ENCODE measurements at places on chromosomes 2 and 18.
A peak's percentile ranks its signal among the peaks of the same experiment; 100 is the strongest.

- DNase-seq = no peak
Measured at GRCh38 chr18:56245866-56246580, 392.4 kb downstream of the TXNL1 start.

DNA sequence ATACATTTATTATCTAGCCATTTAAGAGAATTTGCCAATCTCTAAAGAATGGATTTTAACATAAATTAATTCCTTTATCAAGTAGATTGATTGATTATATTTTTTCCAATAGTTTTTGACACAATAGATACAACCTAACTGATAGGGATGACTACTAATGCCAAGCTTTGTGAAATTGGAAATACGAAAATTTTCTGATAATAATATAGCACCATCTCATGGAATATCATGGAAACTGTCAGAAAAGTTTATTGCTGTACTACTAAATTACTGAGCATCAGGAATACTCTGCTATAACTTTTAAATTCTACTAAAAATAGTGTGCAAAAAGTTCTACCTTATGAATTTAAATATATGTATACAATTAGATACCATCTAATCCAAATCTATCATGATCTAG lies 101.8 kb upstream of the MAP2 start:
- no peak for DNase-seq

GRCh38 chr18:23941791-23942190 lies 72.8 kb upstream of the TTC39C start:
- DNase-seq = no peak

GRCh38 chr2:233174137-233174536 lies 77.3 kb upstream of the ATG16L1 start:
- DNase-seq = no peak

- peak; percentile 7 for DNase-seq
Measured at GRCh38 chr2:10659898-10660568, 29.7 kb downstream of the NOL10 start.

GRCh38 chr2:202149155-202149762 lies 76.2 kb downstream of the KIAA2012 start:
- DNase-seq = no peak

GRCh38 chr18:39772155-39772919 lies 2182.7 kb upstream of the PIK3C3 start:
- DNase-seq = no peak

GRCh38 chr2:61582165-61582564 lies 44.0 kb upstream of the XPO1 start:
- no peak for DNase-seq

- no peak for DNase-seq
Measured at GRCh38 chr2:232728785-232729184, 31.7 kb downstream of the GIGYF2 start.

- no peak for DNase-seq
Measured at GRCh38 chr2:66109419-66109818, 325.5 kb upstream of the MEIS1 start.

GRCh38 chr2:8612734-8613179 lies 69.1 kb upstream of the ID2 start:
- DNase-seq = no peak

DNA sequence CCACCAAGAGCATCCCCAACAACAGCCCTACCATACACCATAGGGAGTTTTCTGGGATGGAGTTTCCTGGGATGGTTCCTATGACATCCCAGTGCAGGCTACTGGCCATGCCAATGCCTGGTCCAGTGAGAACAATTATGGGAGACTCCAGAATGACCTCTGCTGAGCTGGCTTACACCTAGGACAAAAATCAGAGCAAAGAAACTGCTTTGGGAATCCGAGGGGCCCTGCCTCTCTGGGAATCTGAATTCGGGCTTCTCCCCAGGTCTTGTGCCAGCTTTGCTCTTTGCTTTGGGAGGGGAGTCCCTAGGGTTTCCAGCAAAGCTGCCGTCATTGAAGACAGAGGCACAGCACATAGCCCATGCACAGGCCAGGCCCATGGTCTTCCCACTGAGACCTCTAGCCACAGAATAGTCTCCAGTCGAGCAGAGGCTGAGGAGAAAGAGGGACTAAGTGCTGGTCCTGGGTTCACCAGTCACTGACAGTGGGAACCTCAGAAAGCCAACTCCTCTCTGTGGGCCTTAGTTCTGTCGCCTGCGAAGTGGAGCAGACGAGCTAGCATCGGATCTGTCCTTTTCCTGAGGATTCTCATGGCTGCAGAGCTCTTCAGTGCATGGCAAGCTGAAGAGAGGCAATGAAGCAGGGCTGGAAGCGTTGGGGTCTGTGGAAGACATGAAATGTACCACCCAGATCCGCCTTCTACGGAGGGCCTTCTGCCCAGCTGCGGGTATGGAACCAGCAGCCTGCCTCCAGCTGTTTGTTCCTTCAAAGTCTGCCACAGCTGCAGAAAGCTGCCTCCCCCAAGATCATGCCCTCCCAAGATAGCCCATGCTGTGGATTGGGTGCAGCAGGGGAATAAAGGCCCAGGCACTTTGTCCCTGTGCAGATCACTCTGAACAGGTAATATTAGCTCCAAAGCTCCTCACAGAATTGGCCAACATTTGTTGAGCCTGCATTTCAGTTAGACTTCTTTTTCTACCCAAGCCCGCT lies 11.2 kb upstream of the LBH start:
- no peak for DNase-seq

DNA sequence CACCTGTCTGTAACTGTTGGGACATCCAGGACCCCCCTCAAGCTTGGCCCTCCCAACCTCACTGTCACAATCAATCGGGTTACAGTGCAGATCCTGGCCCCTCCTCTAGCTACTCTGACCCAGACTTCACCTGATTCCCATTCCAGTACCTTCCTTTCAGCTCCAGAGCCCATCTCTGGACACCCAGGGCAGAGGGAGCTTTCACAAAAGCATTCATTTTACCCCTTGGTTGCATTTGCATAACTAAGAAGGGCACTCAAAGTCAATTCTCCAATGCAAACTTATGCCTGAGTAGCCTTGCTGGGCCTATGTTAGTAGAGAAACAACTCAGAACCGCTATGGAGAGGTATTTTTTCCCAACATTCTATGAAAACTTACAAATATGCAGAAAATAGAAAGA lies 7.4 kb downstream of the ZAP70 start:
- no peak for DNase-seq

DNA sequence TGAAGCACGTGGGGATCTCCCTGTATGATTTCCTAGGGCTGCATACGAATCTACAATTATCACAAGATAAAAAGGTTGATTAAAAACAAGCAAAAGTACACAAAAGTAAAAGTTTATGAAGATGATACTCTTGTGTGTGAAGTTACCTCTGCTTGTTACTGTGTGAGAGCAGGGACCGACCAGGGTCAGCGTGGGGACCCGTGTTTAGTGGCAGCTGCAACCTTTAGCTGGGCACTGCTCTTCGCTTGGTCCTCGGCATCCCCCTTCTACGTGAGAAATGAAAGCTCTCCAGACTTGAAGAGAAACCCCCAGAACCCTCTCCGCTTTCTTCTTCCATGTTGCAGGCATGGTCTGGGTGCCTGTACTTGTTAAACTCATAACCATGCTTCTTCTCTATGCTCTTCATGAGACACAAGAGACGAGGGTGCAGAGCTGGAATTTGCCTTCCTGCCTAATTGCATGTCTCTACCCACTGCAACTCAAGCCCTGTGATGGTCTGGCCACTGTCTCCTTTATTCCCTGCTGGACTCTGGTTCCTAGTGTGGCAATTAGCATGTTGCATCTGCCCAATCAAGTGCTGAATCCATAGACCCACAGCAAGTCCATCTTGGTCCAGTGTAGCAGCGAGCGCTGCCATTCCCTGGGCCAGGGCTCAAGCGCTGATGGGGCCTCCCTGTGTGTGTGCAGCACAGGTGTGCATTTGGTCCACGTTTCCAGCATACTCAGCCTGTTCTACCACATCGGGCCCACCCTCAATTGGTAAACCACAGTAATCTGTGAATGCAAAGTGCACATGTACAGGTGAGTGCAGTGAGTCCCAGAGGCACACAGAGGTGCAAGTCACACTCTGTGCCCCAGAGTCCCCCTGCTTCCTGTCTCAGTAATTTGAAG lies 88.5 kb downstream of the TWIST2 start:
- no peak for DNase-seq

DNA sequence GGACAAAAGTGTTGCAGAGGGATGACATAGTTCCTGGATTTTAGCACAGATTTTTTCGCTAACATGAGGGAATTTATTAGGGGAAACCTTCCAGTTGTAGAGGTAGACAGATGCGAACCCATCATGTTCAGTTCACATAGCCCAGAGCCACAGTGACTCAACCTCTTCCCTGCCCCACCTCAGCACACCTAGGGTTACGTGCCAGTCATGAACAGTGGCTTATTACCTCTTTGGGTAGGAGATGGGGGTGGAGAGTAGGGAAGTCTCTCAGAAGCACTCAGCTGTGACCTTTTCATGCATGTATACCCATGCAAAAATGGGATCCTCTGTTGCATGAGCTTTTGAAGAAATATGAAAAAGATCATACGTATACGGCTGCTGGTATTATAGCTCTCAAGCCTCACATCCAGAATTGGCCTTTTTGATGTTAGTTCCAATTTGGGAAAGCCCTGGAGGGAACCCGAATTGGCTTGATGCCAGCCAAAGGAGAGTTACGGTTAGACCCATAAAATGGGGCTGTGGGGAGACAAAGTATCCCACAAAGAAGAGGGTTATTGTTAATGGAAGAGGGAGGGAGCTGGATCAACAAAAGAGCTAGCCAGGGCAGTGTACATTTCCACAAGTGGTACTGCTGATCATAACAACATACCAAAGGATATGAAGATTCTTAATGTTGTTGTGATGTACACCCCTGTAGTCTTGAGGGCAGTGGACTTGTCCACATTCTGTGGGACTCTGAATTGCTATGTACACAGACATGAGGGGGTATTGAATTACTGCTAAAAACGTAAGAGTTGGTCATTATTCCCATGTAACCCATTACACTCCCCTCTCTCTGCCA lies 4.9 kb downstream of the TANC1 start:
- no peak for DNase-seq

DNA sequence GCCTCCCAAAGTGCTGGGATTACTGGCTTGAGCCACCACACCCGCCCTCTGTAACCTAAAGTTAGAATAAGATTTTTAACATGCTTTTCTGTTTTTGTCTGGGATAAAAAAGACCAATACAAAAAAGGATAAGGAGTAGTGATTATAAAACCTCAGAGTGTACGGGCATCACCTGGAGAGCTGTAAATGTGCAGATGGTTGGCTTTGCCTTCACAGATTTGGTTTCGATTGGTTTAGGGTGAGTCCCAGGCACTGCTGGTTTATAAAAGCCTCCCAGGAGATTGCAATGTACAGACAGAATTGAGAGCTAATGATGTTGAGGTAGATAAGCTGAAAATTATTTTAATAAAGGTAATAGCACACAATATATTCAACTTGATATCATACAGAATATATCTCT lies 289.7 kb upstream of the FSHR start:
- no peak for DNase-seq

- DNase-seq = no peak
Measured at GRCh38 chr2:124309563-124310138, 284.6 kb downstream of the CNTNAP5 start.

DNA sequence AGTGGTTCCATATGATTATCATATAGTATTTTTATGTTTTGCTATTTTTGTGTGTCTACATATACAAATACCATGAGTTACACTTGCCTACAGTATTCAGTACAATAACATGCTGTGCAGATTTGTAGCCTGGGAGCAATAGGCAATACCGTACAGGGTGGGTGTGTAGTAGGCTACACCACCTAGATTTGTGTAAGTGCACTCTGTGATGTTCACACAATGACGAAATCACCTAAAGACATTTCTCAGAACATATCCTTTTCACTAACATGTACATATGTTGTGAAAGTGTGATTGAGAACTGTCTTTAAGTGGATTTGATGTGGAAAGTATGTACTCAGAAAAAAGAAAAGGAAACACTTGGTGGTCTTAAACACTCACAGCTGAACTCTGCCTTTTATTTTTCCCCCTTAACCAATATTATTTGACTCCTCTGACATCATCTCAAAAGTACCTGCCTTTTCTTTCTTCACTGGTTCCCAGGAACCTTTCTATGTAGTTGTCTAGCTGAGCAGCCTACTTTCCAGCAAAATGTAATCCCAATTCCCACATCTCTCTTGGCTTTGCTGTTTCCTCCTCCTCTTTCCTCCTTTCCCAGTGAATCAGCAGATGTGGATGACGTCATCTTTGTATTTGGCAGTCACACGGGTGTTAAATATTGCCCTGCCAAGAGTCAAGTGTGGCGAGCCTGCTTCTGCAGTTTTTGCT lies 47.7 kb downstream of the OSBPL6 start:
- DNase-seq = no peak

GRCh38 chr2:146844226-146844990 lies 1000.4 kb upstream of the ACVR2A start:
- no peak for DNase-seq

- no peak for DNase-seq
Measured at GRCh38 chr2:32506446-32506845, 121.4 kb upstream of the TTC27 start.

DNA sequence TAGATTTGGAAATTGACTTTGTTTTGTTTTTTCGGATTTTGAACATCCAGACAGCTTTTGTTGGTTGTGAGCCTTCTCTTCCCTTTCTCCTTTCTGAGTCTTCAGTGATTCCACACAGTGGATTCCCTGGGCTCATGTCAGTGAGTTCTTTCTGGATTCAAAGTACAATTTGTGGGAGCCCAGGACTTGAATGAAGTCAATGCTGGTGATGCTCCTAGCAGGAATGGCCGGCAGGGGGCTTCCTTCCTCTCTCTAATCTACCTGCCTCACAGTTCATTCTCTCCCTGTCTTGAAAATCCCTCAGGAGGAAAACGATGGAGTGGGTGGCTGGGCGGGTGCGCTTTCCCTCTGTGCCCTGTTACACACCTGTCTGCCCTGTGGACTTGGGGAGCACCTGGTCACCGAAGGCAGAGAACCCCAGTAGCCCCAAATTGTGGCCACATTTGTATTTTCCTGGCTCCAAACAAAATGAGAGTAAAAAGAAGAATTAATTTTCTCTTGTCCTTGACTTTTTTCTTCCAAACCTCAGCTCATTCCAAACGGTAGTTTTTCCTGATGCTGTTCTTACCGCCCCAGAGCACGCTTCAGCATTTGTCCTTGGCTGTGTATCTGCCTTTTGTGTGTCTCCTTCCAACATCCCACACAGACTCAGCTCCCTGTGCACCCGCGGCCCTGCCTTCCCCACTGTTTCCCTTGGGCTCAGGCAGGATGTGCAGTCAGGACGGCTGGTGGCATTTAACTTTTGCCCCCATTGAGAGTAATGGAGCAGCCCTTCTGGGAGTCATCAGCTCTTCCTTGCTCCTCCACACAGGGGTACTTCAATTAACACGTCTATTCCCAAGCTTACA lies 86.6 kb downstream of the MARCO start:
- no peak for DNase-seq

DNA sequence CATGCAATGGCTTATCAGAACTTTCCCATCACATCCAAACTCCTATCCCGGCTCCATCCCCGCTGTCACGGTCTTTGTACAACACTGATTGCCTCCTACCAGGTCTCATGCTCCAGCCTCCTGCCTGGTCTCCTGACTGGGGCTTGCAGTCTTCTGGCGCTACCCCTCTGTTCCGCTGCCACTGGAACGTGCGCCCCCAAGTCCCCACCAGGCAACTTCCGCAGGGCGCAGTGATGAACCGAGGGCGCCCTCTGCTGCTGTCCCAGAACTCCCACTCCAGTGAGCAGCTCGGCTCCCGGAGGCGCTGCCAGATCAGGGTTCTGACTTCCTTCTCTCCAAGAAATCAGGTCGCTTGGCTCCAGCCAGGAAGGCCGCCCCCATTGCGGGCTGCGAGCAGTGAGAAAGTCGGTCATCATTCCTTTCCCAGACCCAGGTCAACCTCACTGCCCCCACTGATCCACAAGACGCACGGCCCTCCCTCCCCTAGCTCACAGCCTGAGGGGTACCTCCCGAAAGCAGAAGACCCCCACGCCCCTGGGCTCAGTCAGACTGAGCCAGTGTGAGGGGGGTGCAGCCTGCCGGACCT lies 43.9 kb upstream of the RAB11FIP5 start:
- peak; percentile 52 for DNase-seq

GRCh38 chr2:208101716-208102631 lies 22.4 kb downstream of the CRYGD start:
- DNase-seq = peak; percentile 15

Measured in RPMI8226 (cell line).